ENCODE measurements at places on chromosomes 11 and 22.

DNA sequence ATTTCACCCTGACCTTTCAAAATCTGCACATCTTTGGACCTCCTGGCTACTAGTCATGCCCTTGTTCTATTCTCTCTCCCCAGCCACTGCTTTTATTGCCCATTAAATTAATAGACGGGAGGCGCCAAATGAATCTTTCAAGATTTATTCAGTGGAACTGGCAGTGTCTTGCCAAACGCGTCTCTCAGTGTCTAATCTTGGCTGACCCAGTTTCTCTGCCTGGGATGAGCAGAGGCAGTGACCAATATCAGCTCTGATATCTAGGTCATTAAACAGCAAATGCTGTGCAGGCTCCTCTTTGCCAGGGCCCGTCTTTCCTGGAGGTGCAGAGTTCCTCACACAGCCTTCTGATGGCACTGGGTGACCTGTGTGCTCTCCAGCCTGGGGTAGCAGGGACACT is 74.0 kb downstream of the TRAF6 start:
- DNase-seq = no peak

DNA sequence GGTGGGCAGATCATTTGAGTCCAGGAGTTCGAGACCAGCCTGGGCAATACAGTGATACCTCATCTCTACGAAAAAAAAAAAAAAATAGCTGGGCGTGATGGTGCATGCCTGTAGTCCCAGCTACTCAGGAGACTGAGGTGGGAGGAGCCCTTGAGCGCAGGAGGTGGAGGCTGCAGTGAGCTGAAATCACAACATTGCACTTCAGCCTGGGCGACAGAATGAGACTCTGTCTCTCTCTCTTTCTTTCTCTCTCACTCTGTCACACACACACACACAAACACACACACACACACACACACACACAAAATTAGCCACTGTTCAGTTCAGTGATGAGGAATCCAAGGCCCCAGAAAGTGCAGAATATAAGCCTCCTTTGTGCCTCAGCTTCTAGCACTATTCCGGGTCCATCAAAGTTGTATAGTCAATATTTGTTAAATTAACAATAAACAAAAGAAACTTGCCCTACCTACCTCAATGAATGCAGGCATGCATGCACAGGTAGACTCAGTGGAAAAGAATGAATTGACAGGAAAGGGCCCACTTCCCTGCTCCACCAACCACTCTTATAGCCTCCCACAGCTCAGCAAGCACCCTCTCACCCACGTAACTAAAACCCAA is 3.9 kb upstream of the SMIM35 start:
- DNase-seq = no peak

GRCh38 chr11:69744435-69744834 is 30.7 kb downstream of the FGF4 start:
- DNase-seq = no peak

DNA sequence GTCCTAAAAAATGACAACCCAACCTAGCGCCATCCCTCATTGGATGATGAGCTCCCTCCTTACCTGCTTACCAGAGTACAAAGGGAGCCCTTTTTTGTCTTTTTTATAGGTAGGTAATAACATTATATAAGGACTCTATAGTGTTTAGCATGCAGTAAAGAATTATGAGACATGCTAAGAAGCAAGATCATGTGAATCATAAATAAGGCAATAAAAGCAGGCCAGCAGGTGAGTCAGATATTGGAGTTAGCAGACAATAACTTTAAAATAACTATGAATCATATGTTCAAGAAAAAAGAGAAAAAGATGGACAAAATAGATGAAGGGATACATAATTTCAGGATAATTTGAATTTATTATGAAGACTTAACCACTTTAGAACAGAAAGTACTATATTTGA is 81.5 kb downstream of the GRK3 start:
- DNase-seq = no peak

GRCh38 chr22:44031158-44031952 is 7.3 kb downstream of the PARVB start:
- no peak for DNase-seq

DNA sequence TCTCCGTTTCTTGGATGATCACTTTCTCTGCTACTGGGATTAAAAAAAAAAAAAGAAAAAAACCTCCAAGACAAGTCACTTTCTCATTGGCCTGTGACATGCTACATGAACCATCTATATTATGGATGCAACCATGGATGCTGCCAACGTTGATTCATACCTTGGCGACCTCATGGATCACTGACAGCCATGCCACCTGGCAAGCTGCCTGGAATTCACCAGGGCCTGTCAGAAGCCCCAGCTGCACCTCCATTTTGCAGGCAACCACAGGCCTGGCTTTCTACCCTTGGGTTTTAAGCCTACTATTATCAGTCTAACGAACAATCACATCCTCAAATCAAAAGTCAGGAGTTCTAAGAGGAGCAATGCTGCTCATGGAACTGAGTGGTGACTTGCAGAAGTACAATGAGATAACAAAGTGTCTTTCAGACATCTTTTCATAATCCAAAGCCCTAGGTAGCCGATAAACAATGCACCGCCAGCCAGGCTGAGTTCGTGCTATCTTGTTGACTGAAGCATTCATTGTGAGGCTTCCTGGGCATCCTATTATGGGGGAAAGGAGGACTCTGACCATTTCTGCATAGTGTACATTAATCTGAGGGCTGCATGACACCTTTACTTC is 48.0 kb upstream of the CADM1 start:
- DNase-seq = no peak

GRCh38 chr22:28331695-28332094 is 347.9 kb downstream of the TTC28 start:
- no peak for DNase-seq

DNA sequence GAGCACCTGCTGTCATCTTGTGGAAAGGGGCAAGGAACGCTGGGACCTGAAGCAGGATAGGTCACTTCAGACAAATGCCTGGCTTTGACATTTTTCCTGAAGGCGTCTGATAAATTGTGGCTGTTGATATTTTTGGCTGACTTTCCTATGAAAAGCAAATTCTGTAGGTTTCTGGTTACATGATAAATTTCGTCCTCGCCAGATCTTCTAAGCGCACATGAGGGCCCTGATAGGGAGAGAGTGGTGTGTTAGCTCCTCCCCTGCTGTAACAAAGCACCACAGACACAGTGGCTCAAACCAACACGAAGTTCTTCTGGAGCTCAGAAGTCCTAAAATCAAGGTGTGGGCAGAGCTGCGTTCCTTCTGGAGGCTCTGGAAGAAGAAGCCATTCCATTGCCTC is 19.6 kb downstream of the APOL4 start:
- DNase-seq = no peak

GRCh38 chr22:43446916-43447315 is 35.1 kb downstream of the MPPED1 start:
- DNase-seq = no peak

GRCh38 chr22:29369460-29369859 is 18.9 kb downstream of the AP1B1 start:
- DNase-seq = no peak

DNA sequence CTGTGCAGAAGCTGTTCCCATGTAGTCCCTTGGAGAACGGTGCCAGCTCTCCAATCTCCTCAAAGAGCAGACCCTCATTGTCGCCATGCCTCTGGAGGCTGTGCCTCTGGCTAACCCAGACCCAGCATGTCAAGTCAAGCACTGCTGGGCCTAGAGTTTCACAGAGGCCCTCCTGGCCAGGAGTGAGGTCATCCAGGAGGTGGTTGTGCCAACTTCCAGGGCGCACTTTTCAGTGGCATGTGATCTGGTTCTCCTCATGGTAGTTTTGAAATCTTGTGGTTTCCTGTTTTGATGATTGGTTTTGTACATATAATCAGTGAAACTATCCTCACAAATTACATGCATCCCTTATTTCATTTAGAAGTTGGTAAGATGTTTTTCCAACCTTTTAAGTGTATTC is 78.9 kb downstream of the PPFIBP2 start:
- no peak for DNase-seq

- DNase-seq = no peak
Observed at GRCh38 chr11:111019871-111020670, 225.5 kb upstream of the POU2AF2 start.

DNA sequence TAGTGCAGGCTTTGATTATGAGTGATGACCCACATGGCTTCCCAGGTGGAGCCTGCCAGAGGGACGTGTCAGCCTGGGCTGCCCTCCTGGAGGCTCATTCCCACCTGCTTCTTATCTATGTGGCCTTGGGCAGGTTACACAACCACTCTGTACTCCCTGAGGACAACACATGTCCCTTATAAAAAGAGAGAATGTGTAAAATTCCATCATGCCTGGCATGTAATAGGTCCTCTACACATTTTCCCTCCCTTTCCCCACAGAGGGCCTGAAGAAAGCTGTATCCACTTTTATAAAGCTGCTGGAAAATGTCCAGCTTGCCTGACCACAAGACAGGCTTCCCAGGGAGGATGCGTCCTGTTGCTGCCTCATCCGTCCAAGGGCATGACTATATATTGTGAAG is 55.0 kb upstream of the VSTM5 start:
- DNase-seq = no peak

DNA sequence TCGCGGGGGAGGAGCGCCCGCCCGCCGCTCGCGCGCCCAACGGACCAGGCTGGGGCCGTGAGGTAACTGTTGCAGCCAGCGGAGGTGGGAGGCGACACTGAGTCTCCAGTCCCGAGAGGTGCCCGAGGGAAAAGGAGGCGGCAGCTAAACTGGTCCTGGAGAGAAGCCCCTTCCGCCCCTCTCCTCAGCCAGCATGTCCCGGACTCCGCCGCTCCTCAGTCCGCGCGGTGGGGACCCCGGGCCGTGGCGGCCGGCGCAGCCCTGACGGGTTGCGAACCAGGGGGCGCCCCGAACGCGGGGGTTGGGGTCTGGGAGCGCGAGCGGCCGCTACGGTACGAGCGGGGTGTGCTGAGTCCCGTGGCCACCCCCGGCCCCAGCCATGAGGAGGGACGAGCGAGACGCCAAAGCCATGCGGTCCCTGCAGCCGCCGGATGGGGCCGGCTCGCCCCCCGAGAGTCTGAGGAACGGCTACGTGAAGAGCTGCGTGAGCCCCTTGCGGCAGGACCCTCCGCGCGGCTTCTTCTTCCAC is at the start of gene PDE3B:
TSS of gene PDE3B (plus strand) at position 108 of the 529 bp plus-strand sequence. CDS start at position 380, 272 bp downstream.
- DNase-seq = peak; percentile 48

- DNase-seq = no peak
Observed at GRCh38 chr11:119730789-119731386, 1.9 kb upstream of the NECTIN1 start.

DNA sequence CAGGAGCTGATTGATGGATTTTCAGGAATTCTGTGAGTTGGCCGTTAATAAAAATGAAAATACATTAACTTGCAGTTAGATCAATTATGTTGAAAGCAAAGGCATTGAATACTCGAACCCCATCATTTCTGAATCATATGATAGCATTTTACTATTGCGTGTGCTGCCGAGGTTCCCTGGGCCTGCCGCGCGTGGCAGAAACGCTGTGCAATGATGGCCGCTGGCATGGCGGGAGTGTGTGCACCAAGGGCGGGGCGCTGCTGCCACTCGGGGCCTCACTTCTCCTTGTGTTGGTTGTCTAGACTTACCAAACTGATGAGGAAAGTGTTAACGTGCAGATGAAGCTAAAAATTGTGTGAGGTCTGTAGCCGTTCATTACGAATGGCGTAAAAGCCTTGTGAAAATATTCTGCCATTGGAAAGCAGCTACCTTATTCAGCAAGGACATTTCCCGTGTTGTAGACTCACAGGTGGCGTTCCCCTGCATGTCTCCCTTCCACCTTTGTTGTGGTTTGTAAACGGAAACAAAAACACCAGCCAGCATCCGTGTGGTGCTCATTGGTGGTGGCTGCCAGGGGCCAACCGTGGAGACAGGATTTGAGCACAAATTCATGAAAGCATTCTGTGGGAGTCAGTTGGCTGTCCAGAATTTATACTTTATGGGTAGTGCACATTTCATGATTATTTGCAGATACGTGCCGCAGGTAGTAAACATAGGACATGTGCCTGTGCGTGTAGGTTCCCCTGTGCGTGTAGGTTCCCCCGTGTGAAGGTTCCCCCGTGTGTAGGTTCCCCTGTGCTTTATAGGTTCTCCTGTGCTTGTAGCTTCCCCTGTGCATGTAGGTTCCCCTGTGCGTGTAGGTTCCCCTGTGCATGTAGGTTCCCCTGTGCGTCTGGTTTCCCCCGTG is 5.9 kb upstream of the GRAMD4 start:
- DNase-seq = peak; percentile 25

DNA sequence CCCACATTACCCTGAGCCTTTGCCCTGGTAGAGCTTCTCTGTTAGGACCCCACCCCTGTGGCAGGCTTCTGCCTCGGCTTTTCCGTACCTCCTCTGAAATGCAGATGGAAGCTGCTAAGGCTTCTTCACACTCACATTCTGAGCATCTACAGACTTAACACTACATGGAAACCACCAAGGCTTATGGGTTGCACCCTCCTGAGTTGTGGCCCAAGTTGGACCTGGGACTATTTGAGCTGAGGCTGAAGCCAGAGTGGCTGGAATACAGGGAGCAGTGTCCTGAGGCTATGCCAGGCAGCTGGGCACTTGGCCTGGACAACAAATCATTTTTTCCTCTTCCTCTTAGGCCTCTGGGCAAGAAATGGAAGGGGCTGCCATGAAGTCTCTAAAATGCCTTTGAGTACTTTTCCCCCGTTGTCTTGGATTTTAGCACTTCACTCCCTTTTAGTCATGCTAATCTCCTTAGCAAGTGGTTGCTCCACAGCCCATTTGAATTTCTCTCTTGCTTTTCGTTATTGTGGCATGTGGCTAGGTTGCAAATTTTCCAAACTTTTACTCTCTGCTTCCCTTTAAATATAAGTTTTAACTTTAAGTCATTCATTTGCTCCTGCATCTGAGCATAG is 114.8 kb upstream of the FIBIN start:
- no peak for DNase-seq

- DNase-seq = no peak
Observed at GRCh38 chr11:32983506-32983905, 32.2 kb upstream of the DEPDC7 start.

DNA sequence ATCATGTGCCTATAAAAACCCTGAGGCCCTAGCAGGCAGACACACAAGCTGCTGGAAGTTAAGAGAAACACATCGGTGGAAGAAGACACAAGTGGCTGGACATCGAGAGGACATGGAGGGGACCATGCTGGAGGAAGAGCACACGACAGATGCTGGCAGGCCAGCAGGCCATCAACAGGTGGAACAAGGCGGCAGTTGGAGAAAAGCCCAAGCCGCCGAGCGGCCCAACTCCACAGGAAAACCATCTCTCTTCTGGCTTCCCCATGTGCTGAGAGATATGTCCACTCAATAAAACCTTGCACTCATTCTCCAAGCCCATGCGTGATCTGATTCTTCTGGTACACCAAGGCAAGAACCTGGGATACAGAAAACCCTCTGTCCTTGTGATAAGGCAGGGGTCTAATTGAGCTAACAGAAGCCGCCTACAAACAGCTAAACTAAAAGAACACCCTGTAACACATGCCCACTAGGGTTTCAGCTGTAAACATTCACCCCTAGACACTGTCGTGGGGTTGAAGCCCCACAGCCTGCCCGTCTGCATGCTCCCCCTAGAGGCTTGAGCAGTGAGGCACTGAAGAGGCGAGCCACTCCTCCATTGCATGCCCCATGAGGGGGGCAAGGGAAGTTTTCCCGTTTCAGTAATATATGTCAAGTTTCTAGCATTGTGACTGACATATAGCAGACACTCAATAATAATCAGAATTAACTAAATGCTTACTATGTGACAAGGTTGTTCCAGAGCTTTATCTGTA is 39.0 kb upstream of the MMP20 start:
- no peak for DNase-seq

Measured in stimulated activated CD4-positive, alpha-beta T cell treated with anti-CD3 and anti-CD28 coated beads, Interleukin-1b, Interleukin-23, amount 100 ng/mL, for 24 hours (primary cell).